ENCODE measurements at places on chromosomes 12 and 14. TPM values are rescaled to one million over a fixed set of nuclear protein-coding genes. Genes with fewer than 3 reads are reported as not detected.

C12orf54 gene
- polyA plus RNA-seq, result not detected

SLCO1C1 gene
- polyA plus RNA-seq, result 0.02 TPM

FAM90A1 gene
- not detected for polyA plus RNA-seq

PMEL gene
- 2.7 TPM for polyA plus RNA-seq

MON2 gene
- polyA plus RNA-seq, result 4.4 TPM

TAOK3 gene
- polyA plus RNA-seq, result 18.1 TPM

TMCC3 gene
- 0.42 TPM for polyA plus RNA-seq

HOXC6 gene
- 9.1 TPM for polyA plus RNA-seq

TAS2R31 gene
- 0.16 TPM for polyA plus RNA-seq

RALGAPA1 gene
- 4.4 TPM for polyA plus RNA-seq

KLRK1 gene
- not detected for polyA plus RNA-seq

CLECL1 gene
- not detected for polyA plus RNA-seq

BICDL1 gene
- polyA plus RNA-seq, result 0.35 TPM

TSPAN19 gene
- 0.05 TPM for polyA plus RNA-seq

GRIN2B gene
- polyA plus RNA-seq, result not detected

KLRD1 gene
- polyA plus RNA-seq, result not detected

LMO3 gene
- not detected for polyA plus RNA-seq

ZC2HC1C gene
- 1.2 TPM for polyA plus RNA-seq

GDF3 gene
- not detected for polyA plus RNA-seq

KERA gene
- not detected for polyA plus RNA-seq

INSM2 gene
- 0.15 TPM for polyA plus RNA-seq

TMEM121 gene
- 9.1 TPM for polyA plus RNA-seq

ZNF384 gene
- polyA plus RNA-seq, result 80.4 TPM

OTUB2 gene
- 1.4 TPM for polyA plus RNA-seq

EGLN3 gene
- 0.31 TPM for polyA plus RNA-seq

SPSB2 gene
- 19.6 TPM for polyA plus RNA-seq

LEMD3 gene
- 6.1 TPM for polyA plus RNA-seq

HCAR3 gene
- not detected for polyA plus RNA-seq

BAG5 gene
- 5.9 TPM for polyA plus RNA-seq

GPHB5 gene
- polyA plus RNA-seq, result not detected
